T-cell (primary cell): ENCODE measurements at places on chromosomes 1 and 21. TPM values are rescaled to one million over a fixed set of nuclear protein-coding genes. Genes with fewer than 3 reads are reported as not detected.

GSTM5 gene
- 0.12 TPM for total RNA-seq

HES3 gene
- total RNA-seq, result not detected

WLS gene
- total RNA-seq, result 0.53 TPM

DNA sequence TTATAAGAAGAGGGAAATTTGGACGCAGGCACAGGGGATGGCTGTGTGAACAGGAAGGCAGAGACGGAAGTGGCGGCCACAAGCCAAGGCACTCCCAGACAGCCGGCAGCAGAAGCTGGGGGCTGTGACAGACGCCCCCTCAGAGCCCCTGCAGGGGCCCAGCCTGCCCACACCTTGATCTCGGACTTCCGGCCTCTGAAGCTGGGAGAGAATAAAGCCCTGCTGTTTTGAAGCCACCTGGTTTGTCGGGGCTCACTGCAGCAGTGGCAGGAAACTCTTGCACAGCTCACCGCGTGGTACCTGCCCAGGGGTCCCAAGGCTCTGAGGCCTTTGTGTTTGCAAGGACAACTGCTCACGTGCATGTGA lies 13.7 kb downstream of the MEGF6 start:
- DNase-seq, result peak; percentile 45

DNA sequence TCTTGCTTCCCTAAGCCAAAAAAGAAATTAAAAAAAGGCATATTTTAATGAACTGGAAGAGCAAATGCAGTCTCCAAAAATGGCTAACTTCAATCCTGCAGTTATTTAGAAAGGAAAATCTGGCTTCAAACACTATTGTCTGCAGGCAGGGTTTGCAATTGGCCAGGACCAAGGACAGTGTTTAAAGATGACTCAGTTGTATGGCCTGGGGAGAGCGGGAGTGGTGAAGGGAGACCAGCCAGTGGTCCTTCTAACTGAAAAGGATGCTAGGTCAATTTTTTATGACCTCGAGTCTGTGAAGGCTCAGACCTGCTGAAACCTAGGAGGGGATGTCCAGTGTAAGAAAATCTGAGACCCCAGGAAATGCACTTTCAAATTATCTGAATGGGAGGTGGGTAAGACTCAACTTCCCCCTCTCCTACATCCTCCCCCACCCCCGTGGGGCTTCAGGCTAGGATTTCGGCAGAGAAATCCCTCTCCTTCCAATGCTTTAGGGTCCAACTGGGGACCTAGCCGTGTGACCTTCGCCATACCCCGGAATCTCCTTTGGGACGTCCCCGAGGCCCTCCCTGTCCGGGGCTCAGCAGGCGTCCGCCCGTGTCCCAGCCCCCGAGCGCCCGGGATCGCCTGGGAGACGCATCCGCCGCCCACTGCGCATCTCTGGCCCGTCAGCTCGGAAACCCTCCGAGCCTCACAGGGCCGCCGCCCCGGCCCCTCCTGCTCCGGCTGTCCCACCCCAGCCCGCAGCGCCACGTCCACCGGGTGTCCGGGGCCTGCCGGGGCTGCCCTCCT lies 602 bp upstream of the RIMKLA start:
- DNase-seq, result no peak

DNA sequence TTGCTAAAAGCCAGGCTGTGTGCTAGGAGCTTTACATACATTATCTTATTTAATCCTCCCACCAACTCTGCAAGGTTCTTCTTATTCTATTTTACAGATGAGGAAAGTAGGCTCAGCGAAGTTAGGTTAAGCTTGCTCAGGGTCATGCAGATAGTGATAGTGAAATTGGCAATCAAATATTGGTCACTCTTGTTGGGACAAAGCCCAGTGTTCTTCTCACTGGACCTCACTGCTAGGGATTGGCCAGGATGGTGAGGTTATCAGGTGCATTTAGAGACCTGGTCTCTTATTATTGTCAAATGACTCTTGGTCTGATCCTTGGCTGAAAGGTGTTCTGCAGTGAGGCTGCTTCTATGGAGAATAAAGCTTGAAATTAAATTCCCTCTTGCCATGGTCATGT lies 145.1 kb downstream of the CNIH3 start:
- DNase-seq, result no peak

DNA sequence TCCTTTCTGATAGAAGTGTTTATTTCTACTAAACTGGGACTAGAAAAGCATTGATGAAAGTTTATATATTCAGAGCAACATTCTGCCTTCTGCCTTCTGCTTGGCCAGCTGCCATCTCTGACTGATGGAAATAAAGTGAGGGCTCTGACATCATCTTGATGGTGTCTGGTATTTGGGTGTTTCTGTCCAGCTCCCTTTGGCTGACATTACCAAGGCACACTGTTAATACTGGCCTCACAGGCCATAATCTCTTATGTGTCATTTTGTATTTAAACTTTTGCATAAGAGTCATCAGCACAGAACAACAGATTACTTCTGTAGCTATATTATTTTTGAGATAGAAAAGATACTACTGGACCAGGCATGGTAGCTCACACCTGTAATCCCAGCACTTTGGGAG lies 216.9 kb downstream of the RYR2 start:
- DNase-seq, result no peak

- no peak for DNase-seq
These were observed 18.6 kb downstream of the NSL1 start for GRCh38 chr1:212773011-212773410.

LMOD1 gene
- total RNA-seq, result 0.29 TPM

DNA sequence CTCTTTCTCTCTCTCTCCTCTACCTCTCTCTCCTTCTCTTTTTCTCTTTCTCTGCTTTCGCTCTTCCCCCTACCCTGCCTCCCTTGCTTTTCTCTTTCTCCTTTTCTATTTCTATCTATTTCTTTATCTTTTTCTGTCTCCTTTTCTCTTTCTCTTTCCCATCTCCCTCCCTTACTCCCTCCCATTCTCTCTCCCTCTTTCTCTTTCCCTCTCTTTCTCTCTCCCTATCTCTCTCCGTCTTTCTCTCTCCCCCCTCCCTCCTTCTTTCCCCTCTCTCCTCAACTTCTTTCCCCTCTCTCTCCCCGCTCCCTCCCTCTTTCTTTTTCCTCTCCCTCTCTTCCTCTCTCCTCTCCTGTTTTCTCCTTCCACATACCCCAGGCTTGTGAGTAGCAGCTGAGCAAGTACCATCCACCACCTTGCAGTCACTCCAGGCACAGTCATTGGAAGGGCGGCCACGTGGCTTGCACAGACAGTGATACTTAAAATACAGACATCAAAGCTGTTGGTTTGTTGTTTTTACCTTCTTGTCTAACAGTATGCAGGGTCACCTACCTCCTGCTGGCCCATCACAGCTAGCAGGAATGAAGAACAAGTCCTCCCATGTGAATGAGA lies 209.1 kb upstream of the COA6 start:
- no peak for DNase-seq

CRP gene
- total RNA-seq, result 0.73 TPM

- no peak for DNase-seq
These were observed 371.6 kb upstream of the RUNX1 start for GRCh38 chr21:35420656-35421055.

APOBEC4 gene
- not detected for total RNA-seq

SELE gene
- total RNA-seq, result not detected

DNA sequence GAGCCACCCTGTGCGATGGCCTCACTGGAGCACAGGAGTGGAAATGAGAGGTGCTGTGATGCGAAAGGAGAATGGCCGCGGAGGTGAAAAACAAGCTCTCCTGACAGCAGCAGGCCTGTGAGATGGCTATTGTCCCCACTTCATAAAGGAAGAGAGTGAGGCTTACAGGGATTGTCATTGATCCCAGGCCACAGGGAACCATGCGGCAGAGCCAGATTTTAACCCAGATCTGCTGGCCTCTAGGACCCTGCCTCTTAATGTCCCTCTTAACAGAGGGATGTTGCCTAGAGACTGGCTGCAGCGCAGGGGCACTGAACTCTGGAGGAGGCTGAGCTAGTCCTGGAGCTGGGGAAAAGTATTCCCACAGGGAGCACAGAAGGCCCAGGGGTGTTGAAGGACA lies 3.1 kb upstream of the SYTL1 start:
- DNase-seq, result no peak

RNU5D-1 gene
- not detected for total RNA-seq
